ENCODE measurements at places on chromosomes 5 and 9. TPM values are rescaled to one million over a fixed set of nuclear protein-coding genes. Genes with fewer than 3 reads are reported as not detected.
A peak's percentile ranks its signal among the peaks of the same experiment; 100 is the strongest.

DNA sequence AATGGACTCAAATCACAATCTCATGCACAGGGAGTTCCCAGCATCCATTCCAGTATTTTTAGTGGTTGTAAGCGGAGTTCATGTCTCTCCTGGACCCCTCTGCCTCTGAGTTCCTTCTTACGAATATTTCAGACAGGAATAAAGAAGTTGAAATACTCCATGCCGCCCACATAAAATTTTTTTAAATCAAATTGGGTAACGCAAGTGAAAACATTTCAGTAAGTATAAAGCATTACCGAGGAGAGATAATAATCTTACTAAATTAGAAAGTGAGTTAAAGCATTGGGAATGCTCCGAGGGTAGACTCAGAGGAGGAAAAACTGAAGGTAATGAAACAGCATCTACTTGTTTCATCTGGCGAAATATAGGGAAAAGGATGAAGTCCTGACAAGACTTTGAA, 317.6 kb downstream of the ARRDC3 start:
- DNase-seq: no peak

- DNase-seq: no peak
Observed at GRCh38 chr5:34656700-34657273, 659 bp downstream of the RAI14 start.

PCDHB15 gene
- not detected for total RNA-seq

GRCh38 chr5:11482011-11482410, 422.2 kb downstream of the CTNND2 start:
- DNase-seq: no peak

- no peak for DNase-seq
Observed at GRCh38 chr5:172868924-172869591, 35.0 kb downstream of the ERGIC1 start.

DNA sequence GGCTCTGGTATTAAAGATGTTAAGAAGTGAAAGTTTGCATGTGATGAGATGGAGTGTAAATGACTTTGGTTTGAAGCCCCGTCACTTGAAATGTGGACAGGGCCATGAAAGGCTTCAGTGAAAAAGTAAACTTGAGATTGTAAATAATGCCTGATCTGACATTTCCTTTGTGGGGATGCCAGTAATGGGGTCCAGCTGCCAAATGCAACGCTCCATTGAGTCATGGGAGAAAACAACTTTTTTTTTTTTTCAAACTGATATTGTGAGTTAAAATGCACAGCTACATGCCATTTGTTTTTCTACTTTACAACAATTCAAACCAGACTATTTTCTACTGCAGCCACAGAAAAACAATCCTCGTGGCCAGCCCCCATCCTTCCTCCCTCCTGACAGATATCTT, 327.0 kb upstream of the TNC start:
- DNase-seq: no peak

EPB41L4A gene
- not detected for total RNA-seq

- DNase-seq: peak; percentile 81
Observed at GRCh38 chr5:1385395-1386273, 40.7 kb upstream of the CLPTM1L start.

SPATA6L gene
- total RNA-seq: 2.3 TPM

- DNase-seq: no peak
Observed at GRCh38 chr5:144547098-144547499, 376.4 kb downstream of the KCTD16 start.

- DNase-seq: no peak
Observed at GRCh38 chr5:80223561-80223960, 32.3 kb downstream of the SERINC5 start.

- DNase-seq: no peak
Observed at GRCh38 chr5:105688227-105688792, 1982.4 kb downstream of the EFNA5 start.

GCNT1 gene
- 38.4 TPM for total RNA-seq

DNA sequence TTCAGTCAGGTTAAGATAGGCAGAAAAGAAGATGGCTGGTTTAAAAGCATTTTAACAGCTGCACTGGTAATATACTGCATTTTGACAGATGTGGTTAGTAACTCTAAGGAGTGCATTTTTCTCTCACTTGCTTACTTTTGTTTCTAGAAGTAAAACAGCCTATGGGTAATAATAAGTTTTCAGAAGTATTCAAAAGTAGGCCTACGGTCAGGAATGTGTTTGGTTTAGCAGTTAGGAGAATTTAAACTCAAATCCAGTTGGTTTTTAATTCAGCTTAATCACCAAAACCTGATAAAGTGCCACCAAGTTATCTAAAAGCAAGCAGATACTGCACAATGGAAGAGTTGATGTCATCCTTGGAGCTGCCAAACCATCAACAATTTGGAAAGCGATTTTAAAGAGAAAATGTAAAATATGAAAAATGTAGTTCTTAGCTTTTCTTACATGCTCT, 160.3 kb downstream of the ARSB start:
- DNase-seq: no peak

DAPK1 gene
- total RNA-seq: 3.5 TPM

DNA sequence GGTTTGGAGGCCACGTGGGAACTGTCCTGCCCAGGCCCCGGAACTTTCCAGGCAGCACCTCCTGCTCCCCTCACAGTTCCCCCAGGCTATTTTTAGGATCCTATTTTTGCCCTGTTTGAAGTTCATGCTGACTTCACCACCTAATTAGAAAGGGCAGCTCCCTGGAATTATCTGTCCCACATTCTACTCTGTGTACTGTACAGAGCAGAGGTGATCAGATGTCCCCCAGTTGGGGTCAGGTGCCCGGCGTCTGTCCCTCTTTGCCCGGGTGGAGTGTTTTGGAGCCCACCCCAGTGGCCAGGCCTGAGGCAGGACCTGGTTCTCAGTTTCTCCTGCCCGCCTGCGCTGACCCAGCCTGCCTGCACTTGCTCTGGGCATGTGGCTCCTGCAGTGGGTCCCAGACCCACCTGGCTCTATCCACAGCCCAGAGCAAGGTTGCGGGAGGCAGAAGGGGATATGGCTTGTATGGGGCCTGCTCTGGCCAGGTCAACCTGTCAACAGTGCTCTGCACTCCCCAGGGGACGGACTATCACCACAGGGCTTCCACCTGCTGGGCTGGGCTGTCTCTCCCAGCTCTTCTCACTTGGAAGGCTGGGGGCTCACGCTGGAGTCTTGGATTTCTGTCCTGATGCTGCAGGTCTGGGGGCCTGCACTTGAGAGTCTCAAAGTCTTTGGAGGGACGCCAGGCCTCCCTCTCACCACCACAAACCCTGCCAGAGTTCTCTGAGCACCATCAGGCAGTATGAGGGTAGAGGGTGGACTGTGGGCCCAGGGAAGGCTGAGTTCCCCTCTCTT, 268.3 kb downstream of the GADD45G start:
- no peak for DNase-seq

COL27A1 gene
- total RNA-seq: not detected

SHOC1 gene
- not detected for total RNA-seq

GRCh38 chr9:5762421-5762820, 70.5 kb downstream of the ERMP1 start:
- no peak for DNase-seq

RPL37 gene
- total RNA-seq: 1,857 TPM

UGT3A1 gene
- total RNA-seq: not detected

DNA sequence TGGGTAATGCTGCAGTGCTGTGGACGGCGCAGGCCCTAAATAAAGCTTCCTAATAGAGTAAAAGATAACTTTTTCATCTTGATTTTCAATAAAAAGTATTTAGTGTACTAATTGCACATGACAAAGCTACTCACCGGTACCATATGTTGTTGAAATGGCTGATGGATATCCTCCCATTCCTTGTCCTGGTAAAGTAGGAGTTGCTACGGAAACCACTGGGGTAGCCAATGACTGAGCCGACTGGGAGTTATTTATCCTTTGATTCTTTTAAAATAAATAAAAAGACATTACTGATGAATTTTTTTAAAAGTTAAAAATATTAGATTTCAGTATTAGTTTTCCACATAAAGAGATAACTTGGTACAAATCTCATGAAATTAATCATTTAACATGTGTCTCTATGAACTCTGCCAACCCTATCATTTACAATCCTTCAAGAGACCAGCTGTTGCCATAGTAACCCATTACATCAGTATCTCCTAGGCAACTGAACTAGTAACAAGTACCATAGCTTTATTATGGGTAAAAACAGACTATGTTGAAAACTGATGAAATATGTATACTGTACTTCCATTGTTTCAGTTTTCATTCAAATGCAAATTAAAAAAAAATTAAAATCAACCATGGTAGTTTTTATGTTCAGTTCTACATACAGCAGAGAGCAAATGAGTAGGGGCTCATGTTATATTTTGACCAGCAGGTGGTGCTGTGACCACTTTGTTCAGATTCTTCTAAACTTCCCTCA, 153.7 kb downstream of the MEF2C start:
- DNase-seq: peak; percentile 82

GRCh38 chr5:68169903-68170302, 45.7 kb upstream of the PIK3R1 start:
- DNase-seq: no peak

- no peak for DNase-seq
Observed at GRCh38 chr5:139904816-139905661, 109.4 kb downstream of the PSD2 start.

DNA sequence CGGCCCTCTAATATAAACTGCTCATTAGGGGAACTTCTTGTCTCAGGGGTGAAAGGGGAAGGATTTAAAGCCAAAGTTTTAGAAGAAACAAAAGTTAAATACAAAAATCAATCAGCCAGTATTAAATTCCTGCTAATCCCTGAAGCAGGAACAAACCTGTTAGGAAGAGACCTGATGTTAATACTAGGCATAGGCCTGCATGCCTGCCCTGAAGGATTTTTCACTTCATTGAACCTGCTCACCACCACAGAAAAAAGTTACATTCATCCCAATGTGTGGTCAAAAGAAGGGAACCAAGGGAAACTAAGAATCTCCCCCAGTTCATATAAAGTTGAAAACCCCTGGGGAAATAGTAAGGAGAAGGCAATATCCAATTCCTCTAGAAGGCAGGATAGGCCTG, 9.4 kb upstream of the RNF180 start:
- DNase-seq: no peak

DNA sequence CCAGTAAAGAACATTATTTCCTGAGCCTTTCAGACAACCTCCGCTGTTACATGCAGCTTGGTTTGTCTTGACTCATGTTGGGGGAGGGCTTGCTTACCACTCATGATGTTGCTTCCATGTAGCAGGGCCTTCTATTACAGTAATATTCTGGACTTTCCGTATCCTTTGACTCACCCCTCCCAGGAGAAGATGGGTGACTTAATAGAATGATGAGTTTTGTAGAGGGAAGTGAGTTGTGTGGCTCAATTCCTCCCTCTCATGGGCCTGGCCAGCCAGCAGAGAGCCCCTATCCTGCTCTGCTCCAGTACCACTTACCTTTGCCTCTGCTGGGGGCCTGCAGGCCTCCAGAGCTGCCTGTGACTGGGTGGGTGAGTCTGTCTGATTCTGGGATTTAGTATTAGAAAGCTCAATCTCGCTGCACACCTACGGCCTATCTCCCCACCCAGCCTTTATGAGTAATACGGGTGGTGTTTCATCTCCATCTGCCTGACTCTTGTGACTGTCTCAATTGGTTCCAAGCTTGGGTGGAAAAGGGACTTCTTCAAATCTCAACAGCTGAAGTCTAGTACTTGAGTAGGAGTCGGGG, 52.6 kb upstream of the KLF9 start:
- DNase-seq: no peak

GRCh38 chr5:103255691-103256090, 2.9 kb upstream of the MACIR start:
- DNase-seq: no peak

DNA sequence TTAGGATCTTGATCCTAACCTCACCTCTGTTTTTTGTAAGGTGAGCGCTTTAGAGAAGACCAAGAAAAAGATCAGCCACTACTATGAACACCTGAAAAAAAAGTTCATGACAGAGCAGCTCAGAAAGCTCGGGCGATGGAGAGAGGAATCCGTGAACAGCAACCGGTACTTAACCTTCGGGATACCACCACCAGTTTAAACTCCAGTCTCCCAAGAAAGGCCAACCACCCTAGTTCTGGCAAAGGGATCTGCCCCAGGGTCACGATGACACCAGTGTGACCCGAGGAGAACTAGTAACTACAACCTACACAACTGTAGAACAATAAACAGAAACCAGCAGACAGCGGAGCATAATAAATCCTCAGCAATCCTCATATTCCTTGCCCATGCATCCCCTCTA, 8.5 kb downstream of the C5orf52 start:
- no peak for DNase-seq

GRCh38 chr5:14953075-14953607, 81.6 kb upstream of the ANKH start:
- no peak for DNase-seq

SKIC3 gene
- 81.2 TPM for total RNA-seq

IFNA13 gene
- not detected for total RNA-seq

Measured in OCI-LY7 (cell line).